ENCODE measurements at places on chromosomes 4 and X.

GRCh38 chrX:9189286-9189685, 155.4 kb upstream of the FAM9B start:
- no peak for DNase-seq

- DNase-seq: no peak
These were observed 5.6 kb downstream of the NYX start for GRCh38 chrX:41452565-41453356.

- DNase-seq: no peak
These were observed 197.4 kb upstream of the ATP6AP2 start for GRCh38 chrX:40383360-40383759.

GRCh38 chr4:1035510-1035909, 24.1 kb downstream of the FGFRL1 start:
- peak; percentile 84 for DNase-seq

GRCh38 chrX:43266487-43266886, 389.6 kb upstream of the MAOA start:
- DNase-seq: no peak

DNA sequence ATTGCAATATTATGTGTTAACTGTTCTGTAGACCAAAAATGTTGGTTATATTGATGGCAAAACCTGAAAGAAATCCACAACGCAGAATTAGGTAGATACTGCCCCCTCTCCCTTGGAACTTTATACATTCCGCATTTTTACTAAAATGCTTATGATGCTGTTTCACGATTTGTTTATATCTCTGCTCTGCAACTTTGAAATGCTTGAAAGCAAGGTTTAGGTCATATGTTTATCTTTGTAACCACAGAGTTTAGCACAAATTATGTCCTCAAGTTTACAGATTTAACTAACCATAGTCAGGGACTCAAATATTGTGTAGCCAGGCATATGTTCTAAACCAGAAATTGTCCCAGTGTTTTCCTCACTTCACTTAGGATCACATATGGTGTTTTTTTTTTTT, 66.1 kb upstream of the H2AZ1 start:
- DNase-seq: no peak

Data from upper lobe of left lung (tissue), 6 donors.